Fibroblast of the aortic adventitia (primary cell): ENCODE measurements at places on chromosomes 16 and 17.

DNA sequence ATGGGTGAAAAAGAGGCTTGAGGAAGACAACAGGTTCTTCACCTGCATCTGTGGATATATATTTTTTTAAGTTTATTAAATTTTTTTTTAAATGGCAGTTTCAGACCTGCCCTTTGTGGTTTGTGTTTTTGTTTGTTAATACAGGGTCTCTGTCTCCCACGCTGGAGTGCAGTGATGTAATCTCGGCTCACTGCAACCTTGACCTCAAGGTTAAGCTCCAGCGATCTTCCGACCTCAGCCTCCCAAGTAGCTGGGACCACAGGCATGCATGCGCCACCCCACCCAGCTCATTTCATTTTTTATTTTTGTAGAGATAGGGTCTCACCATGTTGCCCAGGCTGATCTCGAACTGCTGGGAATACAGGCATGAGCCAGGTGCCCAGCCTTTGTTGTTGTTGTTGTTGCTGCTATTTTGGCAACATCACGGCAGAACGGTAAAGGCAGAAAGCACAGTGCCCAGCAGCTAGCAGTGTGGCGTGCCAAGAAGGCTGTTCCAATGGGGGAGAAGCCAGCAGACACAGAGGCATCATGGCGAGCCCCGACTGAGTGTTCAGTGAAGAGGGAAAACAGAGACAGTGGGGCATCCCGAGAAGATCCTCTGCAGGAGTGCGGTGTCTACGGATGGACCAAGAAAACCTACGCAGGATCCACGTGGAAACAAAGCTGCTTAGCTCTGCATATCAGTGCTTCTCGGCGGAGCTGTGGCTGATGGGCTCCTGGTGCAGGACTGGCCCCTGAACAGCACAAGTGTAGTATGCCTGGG, 19.6 kb downstream of the TMC6 start:
- DNase-seq, result no peak

DNA sequence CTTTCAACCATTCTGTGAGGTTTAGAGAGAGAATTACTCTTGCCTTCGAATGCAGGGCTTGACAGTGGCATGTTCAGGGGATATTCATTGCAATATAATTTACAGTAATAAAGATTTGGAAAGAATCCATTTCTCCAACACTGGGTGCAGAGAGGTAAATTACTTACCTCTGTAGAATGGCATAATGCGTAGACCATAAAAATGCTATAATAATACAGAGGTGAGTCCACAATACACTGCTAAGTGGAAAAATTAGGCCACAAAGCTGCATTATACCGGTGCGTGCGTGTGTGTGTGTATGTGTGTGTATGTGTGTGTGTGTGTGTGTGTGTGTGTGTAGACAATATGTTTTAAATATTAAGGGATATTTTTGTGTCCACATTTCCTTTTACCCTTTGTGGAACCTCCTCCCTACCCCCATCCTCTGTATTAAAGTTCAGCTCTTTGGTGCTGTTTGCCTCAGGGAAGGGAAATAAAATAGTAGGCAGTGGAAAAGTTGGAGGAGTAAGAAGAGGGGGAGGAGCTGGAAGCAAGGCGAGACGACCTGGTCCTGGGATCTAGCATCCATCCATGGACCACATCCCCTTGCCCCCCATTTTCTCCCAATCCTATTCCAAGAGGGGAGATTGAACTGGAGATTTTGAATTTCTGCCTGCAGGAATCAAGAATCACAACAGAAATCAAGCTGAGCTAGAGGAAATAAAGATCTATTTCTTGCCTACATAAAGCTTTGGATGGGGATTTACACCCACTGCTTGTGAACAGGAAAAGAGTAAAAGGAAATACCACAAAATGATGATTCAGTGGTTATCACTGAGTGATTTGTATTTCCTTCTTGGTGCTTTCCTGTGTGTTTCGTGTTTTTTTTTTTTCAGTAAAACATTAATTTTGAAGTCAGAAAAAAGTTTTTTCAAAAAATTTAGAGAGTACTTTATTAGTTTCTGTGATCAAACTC, 124.8 kb downstream of the RGS9 start:
- DNase-seq, result peak; percentile 45

DNA sequence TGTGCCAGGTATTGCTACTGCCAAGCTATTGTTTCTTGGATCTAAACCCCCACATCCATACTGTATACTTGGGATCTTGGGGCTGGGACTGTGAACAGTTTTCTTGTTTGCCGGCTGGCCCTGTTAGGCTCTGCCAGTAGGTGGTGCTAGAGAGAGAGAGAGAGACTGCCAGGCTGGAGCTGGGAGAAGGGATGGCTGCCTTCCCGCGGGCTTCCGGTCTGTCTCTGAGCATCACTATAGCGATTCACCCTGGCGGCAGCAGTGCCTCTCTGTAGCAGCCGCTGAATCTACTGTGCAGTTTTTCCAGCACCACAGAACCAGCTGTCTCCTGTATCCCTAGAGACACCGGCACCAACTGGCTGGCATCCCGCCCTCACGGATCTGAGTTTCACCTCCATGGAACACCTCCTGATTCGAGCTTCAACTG, 201.2 kb downstream of the UTP18 start:
- peak; percentile 53 for DNase-seq

- no peak for DNase-seq
These were observed 1.4 kb upstream of the SPG7 start for GRCh38 chr16:89506791-89507191.

DNA sequence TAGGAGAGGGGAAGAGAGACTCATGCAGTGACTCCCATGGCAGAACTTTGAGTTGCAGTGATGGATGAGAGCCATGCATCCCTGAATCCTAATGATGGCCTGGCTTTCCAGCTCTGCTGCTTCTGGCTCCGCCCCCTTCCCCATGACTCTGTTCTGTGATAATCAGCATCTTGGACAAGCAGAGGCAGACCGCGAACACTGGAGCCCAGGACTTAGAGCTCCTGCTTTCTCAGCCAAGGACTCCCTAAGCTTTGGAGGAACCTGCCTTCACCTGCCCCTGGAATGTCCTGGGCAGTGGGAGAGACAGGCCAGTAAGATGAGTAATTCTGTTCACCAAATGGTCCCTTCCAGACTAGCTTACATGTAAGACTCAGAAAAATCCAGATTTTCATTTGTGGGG, 12.5 kb downstream of the CCDC92B start:
- DNase-seq, result no peak

GRCh38 chr16:86038926-86039310, 140.0 kb downstream of the IRF8 start:
- DNase-seq, result no peak

GRCh38 chr16:61946019-61946418, 90.2 kb downstream of the CDH8 start:
- DNase-seq, result no peak

GRCh38 chr17:81651692-81652091, 4.7 kb downstream of the PDE6G start:
- DNase-seq, result peak; percentile 88

- DNase-seq, result no peak
These were observed 1.4 kb upstream of the SLFN5 start for GRCh38 chr17:35241520-35241919.

- peak; percentile 76 for DNase-seq
These were observed at the start of gene ACSM3 for GRCh38 chr16:20763461-20764232. ACSM3 (plus strand) TSS chr16:20764014; CDS start chr16:20770035, 6,021 bp downstream.

DNA sequence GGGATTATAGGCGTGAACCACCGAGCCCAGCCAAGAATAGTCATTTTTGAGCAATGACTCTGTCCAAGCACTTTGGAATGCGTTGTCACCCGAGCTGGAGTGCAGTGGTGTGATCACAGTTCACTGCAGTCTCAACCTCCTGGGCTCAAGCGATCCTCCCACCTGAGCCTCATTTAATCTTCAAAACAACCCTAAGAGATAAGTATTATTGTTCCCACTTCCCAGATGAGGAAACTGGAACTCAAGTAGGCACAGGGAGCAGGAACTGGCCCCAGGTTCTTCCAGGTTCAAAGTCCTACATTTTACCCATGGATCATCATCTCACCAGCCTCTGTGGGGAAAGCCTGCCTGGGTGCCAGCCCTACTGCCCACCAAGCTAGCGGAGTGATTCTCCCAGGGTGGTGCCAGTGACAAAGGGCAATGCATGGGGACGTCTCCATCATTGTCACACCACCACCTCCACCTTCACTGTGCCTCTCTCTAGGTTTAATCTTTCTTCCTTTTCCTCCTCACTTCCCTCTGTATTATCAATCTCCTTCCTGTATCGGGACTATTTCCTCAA, 11.3 kb upstream of the RNF157 start:
- DNase-seq, result no peak

DNA sequence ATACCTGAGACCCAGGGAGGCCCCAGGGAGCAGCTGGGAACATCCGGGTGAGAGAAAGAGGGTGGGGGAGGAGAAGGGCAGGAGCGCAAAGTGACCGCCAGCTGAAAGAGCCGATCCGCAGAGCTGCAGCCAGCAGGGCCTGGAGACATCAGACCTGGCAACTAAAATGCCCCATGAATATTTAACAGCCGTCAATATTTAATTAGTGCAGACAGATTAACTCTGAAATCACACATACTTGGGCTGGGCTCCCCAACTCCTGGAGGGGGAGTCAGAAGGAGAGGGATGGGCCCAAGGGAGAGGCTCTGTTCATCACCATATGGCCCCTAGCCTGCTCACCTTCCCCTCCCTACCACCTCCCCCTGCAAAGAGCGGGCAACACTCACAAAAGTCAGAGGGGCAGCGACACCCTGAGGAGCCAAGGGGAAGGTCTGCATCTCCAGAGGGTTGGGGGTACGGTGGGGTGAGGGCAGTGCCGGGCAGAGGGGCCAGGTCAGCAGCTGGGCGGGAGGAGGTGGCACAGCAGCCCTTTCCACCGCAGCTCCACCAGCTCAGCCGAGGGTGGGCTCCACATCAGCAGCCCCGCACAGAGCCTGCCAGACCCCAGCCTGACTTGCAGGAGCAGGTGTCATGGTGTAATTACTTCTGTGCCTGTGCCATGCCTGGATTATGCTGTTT, 61.9 kb upstream of the CCL1 start:
- DNase-seq, result no peak

DNA sequence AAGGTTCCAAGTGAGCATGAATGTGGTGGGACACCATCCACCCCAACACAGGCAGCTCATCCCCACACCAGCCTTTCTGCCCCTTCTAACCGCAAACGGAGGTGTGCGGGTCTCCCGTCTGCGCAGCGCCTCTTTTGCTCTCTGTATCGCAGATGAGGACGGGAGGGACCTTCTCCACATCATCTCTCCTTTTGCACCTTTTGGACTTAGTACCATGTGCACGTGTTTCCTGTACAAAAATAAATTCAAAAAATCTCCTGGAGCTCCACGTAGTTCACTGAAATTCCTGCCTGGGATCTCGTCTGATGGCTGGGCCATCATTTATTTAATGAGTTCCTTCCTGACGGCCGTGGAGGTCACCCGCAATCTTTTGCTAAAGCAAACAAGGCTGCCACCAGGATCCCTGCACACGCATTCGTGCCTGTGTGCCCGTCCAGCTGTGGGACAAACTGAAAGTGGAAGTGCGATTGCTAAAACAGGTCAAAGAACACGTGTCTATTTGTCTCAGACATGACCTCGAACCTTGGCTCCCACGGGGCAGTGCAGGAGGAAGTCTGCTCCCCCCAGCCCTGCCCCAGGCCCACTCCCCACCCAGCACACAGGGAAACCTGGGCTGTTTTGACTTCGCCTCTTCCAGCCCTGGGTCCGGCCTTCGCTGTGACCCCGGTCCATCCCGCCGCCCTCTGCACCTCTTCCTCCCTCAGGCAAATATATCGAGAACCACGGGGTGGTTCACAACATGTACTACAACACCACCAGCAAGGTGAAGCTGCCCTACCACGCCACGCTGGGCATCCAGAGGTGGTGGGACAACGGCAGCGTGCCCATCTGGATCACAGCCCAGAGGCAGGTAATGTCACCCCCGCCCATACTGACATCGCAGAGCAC, 2.3 kb downstream of the ENPP7 start:
- no peak for DNase-seq

DNA sequence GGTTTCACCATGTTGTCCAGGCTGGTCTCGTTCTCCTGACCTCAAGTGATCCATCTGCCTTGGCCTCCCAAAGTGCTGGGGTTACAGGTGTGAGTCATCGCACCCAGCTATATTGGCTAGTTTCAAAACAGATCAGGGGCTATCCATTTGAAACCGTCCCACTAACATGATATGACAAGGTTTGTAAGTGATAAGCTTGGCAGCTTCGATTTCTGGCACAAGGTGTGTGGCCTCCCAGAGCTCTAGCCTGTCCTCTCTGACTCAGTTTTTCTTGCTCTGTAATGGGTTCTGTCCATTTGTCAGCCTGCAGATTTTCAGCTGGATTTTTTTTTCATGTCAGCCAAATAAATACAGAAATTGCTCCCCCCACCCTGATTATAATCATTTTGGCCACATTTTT, 31.8 kb upstream of the TENT4B start:
- no peak for DNase-seq

GRCh38 chr17:45021607-45022287, 29.7 kb downstream of the DCAKD start:
- DNase-seq, result peak; percentile 51

GRCh38 chr17:42819939-42820535, 4.0 kb downstream of the BECN1 start:
- peak; percentile 46 for DNase-seq

DNA sequence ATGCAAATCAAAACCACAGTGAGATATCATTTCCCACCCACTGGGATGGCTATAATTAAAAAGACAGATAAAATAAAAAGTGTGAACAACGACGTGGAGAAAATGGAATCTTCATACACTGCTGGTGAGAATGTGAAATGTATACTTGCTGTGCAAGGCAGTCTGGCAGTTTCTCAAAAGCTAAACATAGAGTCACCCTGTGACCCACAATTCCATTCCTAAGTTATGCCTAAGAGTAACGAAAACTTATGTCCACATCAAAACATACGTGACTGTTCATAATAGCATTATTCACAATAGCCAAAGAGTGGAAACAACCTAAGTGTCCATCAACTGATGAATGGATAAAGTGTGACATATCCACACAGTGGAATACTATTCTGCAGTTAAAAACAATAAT, 38.1 kb upstream of the VPS4A start:
- DNase-seq, result peak; percentile 65

GRCh38 chr17:35155246-35155645, 7.6 kb downstream of the UNC45B start:
- no peak for DNase-seq

- DNase-seq, result no peak
These were observed 29.2 kb downstream of the TBX4 start for GRCh38 chr17:61481421-61481820.

DNA sequence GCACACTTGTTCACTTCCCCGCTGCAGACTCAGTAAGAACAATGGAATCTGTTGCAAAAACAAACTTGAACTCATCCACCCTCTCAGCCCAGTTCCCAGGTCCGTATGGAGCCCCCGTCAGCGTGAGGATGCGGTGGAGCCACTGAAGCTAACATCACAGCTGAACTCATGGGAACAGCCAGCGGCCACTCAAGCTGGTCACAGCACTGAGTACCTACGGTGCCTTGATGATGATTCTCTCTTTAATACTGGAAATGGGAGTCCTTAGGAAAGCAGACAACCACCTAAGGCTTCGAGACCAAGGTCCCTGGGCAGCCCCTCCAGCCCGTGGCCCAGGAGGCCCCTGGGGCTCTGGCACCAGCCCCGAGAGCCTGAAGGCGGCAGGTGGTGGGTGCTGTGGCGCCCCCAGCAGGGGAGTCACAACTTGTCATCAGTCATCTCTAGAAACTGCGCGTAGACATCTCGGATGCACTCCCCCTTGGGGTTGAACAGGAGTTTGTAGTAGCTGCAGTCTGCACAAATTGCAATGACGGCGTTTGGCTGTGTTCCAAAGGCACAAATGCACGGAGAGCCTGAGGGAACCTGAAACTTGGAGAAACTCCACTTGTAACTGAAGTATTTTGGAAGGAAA, 31.0 kb upstream of the RHOT1 start:
- peak; percentile 65 for DNase-seq
